ENCODE measurements at places on chromosomes 6 and 20.

GRCh38 chr20:32208499-32209154 lies 947 bp downstream of the POFUT1 start:
- DNase-seq: no peak

- no peak for DNase-seq
Observed at GRCh38 chr6:99560668-99561067, 7.8 kb downstream of the CCNC start.

DNA sequence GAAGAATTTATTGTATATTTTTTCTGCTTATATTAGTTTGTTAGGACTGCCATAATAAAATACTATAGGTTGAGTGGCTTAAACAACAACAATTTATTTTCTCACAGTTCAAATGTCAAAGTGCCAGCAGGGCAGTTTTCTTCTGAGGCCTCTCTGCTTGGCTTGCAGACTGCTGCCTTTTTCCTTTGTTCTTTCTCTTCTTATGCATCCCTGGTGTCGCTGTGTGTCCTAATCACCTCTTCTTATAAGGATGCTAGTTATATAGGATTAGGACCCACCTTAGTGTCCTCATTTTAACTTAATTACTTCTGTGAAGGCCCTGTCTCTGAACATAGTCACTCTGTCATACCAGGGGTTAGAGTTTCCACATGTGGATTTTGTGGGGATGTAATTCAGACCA lies 354.4 kb downstream of the NKAIN2 start:
- no peak for DNase-seq

GRCh38 chr6:43172104-43173007 lies 1.3 kb downstream of the SRF start:
- peak; percentile 55 for DNase-seq

GRCh38 chr20:48535556-48535955 lies 292.2 kb downstream of the PREX1 start:
- DNase-seq: no peak

- DNase-seq: no peak
Observed at GRCh38 chr6:3592371-3592941, 135.6 kb upstream of the SLC22A23 start.

DNA sequence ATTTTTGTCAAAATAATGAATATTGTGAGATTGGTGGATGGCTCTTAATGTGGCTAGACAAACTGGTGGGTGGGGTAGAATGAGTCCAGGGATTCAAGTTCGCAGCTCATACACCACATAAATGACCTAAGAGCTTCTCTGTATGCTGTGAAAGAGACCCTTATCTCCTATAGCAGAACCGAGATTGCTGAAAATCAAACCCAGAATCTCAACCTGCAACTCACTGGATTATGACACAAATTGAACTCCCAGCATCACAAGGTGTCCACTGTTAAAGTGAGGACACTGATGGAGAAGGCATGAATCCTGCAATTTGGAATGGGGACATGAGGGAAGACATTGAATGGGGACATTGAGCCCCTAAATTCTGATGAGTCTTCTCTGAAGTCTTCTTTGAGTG lies 51.3 kb upstream of the CNKSR3 start:
- no peak for DNase-seq

DNA sequence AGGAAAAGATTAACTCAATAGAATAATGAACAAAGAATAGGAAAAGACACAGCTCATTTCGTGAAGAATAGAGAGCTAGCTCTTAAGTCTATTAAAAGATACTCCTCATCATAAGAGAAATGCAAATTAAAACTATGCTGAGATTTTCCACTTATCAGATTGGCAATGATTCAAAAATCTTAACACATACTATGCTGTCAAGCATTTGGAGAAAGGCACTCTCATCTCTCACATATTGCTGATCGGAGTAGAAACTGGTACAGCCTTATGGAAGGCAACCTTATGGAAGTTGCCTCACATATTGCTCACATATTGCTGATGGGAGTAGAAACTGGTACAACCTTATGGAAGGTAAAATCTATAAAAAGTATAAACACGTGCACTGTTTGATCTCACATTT lies 21.4 kb upstream of the PLAGL1 start:
- no peak for DNase-seq

DNA sequence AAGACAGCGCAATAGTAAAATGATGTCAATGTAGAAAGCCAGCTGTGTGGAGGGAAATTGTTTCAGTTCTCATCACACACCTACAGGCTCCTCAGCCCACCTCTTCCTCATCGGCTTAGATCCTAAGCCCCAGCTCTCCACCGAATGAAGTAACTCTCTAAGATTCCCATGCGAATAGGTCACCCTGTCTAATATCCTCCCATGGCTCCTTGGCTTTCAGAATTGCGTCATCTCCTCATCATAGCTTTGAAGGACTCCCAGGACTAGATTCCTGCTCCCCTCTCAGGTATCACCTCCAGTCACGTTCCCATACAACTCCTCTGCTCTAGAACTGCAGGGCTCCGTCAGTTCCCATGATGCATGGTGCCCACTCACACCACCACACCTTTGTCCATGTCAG lies 16.2 kb upstream of the SLC22A16 start:
- peak; percentile 49 for DNase-seq

- DNase-seq: no peak
Observed at GRCh38 chr20:58112017-58112781, 116.3 kb downstream of the ANKRD60 start.

- peak; percentile 71 for DNase-seq
Observed at GRCh38 chr6:37052027-37052628, 46.7 kb downstream of the FGD2 start.

- no peak for DNase-seq
Observed at GRCh38 chr6:154462425-154462824, 48.1 kb downstream of the CNKSR3 start.

DNA sequence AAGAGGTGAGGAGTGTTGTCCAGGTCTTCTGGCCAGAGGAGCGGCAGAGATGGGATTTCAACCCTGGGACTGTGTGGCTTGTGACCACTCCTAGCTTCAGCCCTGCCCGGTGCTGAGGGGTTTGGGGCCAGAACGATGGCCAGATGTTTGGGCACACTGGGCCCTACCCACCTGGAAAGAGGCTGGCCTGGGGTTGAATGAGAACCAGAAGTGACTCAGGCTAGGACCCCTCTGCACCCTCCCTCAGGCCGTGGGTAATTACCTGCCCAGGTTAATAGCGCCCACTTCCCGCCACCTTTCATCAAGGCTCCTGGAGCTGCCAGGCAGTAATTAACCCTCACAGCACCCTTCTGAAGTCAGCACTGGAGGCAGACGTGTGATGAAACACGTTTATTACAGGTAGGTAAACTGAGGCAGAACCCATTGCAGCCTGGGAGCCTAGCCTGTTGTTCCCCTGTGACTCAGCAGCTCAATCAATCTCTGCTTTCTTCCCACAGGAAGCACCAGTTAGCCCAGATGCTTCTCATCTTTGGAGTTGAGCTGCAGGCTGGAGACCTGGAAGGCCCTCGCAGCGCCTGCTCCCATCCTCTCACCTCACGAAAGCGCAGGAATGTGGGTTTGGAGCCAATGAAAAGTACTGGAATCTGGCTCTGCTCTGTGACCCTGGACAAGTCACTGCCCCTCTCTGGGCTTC lies 120.8 kb downstream of the CEBPB start:
- no peak for DNase-seq
